MM.1S (cell line): ENCODE measurements at places on chromosomes 5 and 9.

DNA sequence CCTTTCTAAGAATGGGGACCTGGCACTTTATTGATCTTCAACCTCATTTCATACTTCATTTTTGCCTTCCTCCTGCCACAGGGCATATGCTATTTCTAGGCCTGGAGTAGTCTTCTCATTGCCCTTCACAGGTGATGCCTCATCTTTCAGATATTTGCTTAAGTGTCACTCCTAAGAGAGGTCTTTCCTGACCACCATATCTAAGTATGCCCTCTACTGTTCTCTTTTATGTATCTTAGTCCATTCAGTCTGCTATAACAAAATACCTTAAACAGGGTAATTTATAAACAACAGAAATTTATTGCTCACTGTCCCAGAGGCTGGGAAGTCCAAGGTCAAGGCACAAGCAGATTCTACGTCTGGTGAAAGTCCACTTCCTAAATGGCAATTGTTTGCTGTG lies 99.1 kb downstream of the ADAMTS6 start:
- no peak for DNase-seq

GRCh38 chr5:149313151-149313841 lies 32.0 kb upstream of the GRPEL2 start:
- peak; percentile 16 for DNase-seq

- no peak for DNase-seq
These were observed 43.1 kb downstream of the BASP1 start for GRCh38 chr5:17260549-17260948.

DNA sequence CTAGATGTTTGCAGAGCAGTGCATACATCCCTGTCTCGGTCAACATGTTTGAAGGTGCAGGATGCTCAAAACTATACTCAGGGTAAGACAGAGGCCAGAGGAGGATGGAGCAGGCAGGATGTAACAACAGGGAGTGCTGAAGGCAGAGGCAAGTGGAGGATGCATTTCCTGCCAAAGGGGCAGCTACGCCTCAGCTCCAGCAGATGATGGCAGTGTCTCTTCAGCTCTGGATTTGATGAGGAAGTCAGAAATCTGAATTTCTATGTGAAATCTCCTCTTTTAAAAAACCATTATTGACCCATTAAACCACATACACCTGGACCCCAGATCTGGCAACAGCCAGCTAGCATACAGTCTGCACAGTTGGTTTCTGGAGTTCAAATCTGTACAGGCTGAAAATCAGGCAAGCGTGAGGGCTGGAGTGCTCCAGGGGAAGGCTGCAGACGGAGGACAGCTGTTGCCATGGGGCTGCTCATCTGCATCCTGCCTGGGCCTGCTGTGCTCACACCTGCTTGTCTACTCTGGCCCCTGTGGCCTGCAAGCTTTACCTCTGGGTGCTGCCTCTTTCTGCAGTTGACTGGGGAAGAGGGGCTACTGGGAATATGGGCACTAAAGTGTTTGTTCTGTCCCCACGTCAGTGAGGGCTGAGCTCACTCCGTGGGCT lies 152.9 kb upstream of the SLC28A3 start:
- DNase-seq: no peak

GRCh38 chr9:33101104-33101951 lies 24.9 kb upstream of the SMU1 start:
- no peak for DNase-seq

DNA sequence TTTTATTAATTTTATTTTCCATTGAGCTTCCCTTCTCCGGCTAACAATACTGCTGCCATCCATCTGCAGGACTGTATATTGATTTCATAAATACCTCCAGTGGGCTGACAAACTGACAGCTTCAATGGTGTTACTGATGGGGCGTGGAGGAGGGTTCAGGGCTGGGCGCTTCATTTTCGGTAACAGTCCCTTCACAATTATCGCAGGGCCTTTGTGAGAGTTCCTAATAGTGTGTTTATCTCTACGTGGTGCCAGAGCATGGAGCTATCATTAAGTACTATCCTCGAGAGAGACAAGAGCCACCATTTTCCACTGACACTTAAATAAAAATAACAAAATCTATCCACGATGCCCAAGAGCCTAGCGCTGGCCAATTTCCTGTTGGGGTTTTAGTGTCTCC lies 307.0 kb upstream of the PANK3 start:
- no peak for DNase-seq

DNA sequence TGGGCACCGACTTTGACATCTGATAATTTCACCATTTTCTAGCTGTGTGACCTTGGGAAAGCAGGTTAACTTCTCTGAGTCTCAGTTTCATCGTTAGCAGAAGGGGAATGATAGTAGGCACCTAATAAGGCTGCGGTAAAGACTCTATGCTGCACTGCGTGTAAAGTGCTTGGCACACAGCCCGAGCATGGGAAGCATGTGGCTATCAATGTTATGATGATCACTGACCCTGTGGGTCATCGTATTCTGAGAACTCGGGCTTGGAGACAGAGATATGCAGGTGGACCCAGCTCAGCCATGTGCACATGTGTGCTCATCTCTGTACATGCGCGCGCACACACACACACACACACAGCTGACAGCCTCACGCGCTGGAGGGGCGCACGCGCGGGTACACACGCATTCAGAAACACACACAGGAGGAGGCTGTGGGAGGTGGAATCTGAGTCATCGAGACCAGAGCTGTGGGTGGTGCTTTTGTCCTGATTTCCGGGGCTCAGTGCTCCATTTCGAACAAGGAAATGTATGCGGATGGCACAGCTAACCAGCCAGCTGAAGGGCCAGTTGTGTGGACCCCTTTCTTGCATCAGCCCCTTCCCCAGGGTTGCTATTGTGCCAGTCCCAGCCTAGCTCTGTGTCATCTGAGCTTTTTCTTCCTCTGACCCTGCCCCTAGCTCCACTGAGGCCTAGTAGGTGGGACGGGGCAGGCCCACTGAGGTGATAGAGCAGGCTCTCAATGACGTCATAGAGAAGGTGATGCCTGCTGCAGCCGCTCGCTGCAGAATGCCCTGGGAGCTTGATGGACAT lies 11.1 kb upstream of the ARAP3 start:
- DNase-seq: no peak

GRCh38 chr9:129626079-129626624 lies at the start of gene NTMT1:
NTMT1 (plus strand) TSS chr9:129626163; CDS start chr9:129632704, 6,541 bp downstream.
- DNase-seq: peak; percentile 85

DNA sequence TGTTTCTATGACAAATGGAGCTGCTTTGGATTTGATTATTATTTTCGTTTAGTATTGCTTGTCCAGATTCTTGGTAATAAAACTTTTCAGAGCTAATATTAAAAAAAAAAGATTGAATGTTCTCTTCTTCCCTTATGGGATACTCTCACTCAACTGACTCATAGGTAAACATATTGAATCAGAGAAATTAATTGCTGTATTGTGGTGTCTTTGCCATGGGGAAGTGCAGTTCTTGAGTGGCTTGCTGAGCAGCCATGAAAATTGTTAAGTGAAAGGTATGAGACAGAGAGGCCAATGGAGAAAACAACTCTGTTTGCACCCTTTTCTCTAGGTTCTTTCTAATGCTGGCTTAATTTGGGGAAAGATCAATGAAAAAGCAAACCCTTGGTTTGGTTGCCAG lies 149.9 kb upstream of the HMHB1 start:
- DNase-seq: no peak

DNA sequence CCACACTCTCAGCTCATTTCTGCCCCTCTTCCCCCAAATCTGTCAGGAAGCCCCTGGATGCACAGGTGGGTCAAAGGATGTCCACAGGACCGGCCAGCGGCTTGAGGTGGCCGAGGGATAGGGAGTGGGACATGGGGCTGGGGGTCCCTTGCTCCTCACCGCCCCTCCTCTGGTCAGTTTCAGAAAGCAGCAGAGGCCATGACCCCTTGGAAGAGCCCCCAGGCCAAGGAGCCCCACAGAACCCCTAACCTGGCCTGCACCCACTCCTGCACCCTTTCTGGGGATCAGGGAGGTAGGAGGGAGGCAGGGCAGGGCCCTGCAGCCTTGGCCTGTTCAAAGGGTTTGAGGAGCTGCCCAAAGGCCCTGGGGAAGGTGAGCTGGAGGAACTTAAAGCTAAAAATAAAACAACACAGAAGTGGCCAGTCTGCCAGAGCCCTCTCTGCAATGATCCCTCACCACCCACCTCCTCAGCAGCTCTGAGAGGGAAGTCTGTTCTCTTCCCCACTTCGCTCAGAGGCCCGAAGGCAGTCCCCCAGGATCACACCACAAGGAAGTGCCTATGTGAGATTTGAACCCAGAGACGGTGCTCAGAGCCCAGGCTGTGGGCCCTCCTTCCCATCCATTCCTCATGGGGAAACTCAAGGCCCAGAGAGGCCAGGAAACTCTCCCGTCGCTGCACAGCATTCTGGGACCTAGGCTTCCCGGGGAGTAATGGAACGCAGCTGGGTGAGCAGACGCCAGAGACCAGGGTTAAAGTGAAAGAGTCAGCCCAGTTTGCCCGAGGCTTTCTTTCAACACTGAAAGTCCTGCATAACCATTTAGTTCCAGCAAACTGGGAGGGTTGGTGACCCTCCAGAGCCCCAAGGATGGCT lies 910 bp downstream of the ENG start:
- no peak for DNase-seq

DNA sequence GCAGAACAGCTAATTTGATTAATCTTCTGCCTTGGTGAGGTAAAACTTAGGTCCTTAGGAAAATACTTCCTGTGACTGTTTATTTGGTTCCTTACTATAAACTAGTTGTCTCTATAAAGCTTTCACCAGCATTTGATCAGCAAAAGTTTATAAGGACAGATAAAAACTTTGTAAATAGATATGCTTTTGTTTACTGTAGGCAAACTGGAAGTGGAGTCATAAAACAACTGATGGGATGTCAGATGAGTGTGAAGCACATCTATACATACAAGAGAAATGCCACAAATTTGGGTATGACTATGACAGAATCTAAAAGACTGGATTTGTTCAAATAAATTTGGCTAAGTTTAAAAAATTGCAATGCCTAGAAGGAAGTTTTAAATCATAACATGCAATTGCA lies 5.5 kb downstream of the PTGER4 start:
- no peak for DNase-seq

DNA sequence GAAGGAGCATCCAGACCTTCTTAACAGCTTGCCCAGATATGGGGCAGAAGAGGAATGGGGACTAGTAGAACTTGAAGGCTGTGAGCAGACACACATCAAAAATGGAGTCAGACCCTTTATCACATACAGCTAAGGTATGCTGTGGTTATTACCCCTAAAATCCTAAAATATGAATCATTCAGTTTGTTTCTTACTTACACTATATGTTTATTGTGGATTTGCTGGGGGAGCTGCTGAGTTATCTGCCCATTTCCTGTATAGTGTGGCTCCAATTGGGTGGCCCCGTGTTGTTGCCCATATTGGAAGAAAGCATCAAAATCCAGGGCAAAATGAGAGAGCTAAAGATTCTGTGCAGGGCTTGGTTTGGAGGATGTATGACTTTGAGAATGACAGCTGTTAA lies 56.9 kb downstream of the AP3S1 start:
- no peak for DNase-seq

DNA sequence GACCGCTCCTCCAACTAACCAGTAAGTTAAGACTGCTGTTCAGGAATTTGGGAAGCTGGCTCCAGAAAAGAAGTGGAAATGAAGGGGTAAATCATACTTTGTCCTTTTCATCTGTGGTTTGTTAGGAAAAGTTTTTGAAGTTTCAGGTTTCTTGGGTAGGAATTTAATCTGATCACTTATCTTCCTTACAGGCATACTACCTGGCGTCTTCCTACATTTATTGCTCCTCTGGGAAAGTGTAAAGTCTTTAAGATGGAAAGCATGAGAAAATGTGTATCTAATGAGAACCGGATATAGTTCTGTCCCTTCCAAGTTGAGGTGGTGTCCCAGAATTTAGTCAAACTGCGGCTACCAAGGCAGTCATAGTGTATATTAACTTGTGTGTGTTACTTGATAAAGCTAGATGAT lies 1.3 kb downstream of the RASA1 start:
- DNase-seq: no peak

DNA sequence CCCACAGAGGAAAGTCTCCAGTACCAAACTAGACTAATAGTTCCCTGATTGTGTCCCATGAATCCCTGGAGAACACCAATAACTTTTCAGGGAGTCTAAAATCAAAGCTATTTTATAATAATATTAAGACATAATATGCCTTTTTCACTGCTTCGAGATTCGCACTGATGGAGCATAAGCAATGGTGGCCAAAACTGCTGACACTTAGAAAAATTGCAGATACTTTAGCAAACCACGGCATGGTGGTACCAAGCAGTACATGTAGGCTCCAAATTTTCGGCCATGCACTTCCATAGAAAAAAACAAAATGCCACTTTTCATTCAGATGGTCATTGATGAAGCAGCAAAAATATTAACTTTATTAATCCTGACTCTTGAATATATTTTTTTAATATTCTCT lies 100.3 kb upstream of the PCSK1 start:
- no peak for DNase-seq

GRCh38 chr9:124084087-124084486 lies 72.5 kb downstream of the LHX2 start:
- no peak for DNase-seq

- DNase-seq: peak; percentile 10
These were observed 40.1 kb upstream of the GRHPR start for GRCh38 chr9:37382161-37382981.

DNA sequence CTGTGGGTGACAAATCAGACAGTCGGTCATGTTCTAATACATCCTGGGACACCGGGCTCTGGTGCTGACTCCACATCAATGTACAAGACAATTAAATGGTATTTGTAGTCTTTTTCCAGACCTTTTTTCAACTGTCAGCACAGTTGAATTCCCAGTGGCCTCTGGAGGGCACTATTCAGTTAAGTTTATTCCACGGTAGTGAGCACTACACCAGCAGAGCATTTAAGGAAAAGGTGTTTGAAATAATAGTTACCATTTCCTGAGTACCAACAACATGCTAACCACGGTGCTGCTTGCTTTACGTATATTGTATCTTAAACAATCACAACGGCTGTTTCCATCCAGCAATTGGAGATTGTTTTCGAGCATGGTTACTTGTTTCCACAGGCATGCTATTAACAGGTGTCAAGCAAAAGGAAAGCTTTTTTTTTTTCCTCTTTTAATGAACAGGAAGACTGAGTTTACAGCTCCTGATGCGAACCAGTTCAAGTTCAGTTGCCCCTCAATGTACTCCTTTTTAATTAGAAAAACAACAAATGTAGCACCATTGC lies 186.7 kb downstream of the PDZD2 start:
- DNase-seq: peak; percentile 67

- no peak for DNase-seq
These were observed 735.0 kb upstream of the RIOK2 start for GRCh38 chr5:97918057-97918456.

DNA sequence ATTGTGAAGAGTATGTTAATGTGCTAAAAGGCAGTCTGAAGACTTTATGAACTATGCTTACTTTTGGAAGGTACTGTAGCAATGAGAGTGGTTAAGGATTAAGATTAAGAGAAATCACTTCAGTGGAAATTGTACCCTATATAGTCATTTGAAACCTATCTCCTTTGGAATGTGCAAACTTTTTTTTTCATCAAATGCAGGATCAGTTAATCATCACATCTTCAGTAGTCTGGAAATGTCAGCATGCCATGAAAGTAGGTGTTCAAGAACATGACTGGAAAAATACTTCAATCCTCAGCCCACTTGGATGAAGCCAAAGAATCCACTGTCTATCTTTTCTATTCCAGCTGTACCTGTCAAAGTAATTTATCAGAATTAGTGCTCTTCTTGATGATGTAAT lies 157.8 kb upstream of the TMEM161B start:
- DNase-seq: no peak

GRCh38 chr5:72645064-72645846 lies 138.0 kb upstream of the ZNF366 start:
- DNase-seq: peak; percentile 53

- no peak for DNase-seq
These were observed 76.6 kb downstream of the RAPGEF1 start for GRCh38 chr9:131663288-131663687.
